Fibroblast of skin of left biceps (primary cell): ENCODE measurements at places on chromosomes 3 and 15.

DNA sequence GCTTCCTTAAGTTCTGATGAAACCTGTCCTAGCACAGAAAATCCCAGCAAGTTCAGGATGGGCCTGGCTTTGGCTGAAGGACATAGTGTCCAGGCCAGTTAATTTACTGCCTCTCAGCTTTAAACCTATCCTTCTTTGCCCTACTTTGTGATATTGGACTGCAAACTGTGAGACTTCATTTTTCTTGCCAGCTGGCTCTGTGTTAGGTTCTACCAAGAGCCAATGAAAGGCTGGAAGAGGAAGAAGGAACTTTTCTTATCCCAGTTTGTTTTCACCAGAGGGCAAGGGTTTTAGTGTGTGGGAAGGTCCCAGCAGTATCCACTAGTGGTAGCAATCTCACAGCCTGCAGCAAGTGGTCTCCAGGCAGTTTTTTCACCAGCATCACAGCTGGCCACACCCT, 18.2 kb downstream of the DCUN1D1 start:
- DNase-seq, result no peak

GRCh38 chr3:125116311-125117080, 60.7 kb upstream of the HEG1 start:
- DNase-seq, result no peak

- no peak for DNase-seq
Measured at GRCh38 chr15:59841036-59841435, 151.9 kb upstream of the BNIP2 start.

- DNase-seq, result no peak
Measured at GRCh38 chr3:23094890-23095462, 108.2 kb upstream of the UBE2E2 start.

- no peak for DNase-seq
Measured at GRCh38 chr3:100246999-100247398, 13.8 kb upstream of the TBC1D23 start.
